Progenitor cell of endocrine pancreas (in vitro differentiated cells): ENCODE measurements at places on chromosomes 6 and 20.

GRCh38 chr20:53559816-53560215 lies 33.8 kb downstream of the ZNF217 start:
- DNase-seq, result no peak

GRCh38 chr6:44000164-44000842 lies 126.9 kb downstream of the MRPL14 start:
- DNase-seq, result no peak

GRCh38 chr6:54431466-54431865 lies 123.2 kb downstream of the TINAG start:
- no peak for DNase-seq

GRCh38 chr6:53476964-53477363 lies 67.9 kb downstream of the GCLC start:
- DNase-seq, result no peak

GRCh38 chr20:34461779-34462087 lies 54.5 kb upstream of the DYNLRB1 start:
- no peak for DNase-seq
